Amygdala (tissue), 56 donors: ENCODE measurements at places on chromosomes 13 and 19.

GRCh38 chr19:48887861-48888612 lies 10.5 kb downstream of the TULP2 start:
- no peak for DNase-seq

- DNase-seq: no peak
Observed at GRCh38 chr19:46866407-46867136, 5.8 kb downstream of the ARHGAP35 start.

- no peak for DNase-seq
Observed at GRCh38 chr19:5263615-5264014, 77.0 kb downstream of the PTPRS start.

DNA sequence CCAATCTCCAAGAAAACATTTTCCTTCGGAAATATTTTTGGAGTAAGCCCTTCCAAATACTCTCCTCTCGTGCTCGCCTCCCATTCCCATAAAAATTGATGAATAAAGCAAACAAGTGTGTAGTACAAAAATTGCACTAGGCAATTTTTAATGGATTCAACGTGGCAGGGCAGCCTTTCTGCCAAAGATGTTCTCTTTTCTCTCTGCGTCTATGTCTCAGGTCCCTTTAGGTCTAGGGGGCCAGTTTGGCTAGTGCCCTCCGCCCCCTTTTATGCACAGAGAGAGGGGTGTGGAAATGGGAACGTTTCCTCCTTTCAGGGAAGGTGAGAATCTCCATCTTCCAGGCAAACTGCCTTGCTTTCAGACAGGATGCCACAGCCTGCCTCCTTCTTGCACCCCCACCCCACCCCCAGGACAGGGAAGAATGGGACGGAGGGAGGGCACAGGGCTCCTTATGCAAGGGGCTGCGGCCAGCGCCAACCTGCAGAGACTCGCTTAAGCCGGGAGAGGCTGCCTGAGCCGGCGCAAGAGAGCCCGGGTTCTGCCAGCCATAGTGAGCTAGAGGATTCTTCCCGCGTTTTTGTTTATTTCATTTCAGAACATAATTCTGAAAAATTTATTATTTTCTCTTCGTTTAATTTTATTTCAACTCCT lies 2.7 kb upstream of the ZIC2 start:
- no peak for DNase-seq

DNA sequence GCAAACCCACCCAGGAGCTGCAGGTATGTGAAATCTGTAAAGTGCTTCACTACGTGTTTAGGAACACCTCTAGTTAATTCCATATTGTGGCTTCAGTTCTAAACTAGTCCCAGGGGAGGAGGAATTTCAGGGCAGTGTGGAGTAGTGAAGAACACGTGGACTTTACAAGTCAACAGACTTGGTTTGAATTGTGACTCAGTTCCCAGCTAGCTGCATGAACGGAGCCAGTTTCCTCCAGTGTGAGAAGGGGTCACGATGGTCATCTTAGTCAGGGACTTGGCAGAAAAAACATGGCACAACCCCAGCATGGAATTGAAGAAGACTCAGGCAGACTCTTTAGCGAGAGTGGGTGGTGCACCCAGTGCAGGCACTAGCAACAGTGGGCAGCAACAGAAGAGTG lies 175.7 kb upstream of the UBL3 start:
- no peak for DNase-seq

- no peak for DNase-seq
Observed at GRCh38 chr19:1235625-1236538, 1.9 kb downstream of the CBARP start.

GRCh38 chr13:46202966-46203365 lies 8.8 kb upstream of the LRRC63 start:
- DNase-seq: no peak

DNA sequence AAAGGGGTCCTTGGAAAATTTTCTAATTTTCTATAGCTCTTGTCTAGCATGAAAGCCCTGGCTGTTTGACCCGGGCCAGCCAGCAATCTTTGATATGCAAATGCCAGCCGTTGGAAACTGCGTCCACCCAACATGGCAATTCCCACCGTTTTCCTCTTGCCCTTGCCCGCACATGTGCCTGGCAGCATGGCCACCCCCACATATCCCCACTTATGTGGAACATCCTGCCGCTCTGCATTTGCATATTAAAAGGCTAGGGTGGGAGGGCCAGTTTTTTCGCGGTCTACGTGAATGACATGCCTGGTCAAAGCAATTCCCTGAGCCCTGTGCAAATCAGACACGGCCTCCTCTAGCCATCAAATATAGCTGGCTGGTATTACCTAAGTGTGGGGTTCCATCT lies 110.3 kb upstream of the TDRD3 start:
- DNase-seq: no peak

DNA sequence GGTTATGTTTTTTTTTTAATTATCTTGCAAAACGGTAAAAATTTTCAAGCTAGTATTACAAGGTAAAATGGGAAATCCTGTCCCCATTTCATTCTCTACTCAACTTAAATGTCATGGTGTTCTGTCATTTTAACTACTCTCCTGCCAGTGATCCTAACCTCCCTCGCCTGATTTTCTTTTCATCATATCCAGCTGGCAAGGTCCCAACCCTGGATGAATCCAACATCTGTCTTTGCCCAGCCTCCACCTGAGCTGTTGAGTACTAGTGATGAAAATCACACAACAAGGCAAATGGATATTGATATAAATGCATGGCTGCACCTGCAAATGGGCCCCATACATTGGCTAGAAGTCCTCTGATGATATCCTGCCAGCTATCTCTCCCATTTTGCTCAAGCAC lies 6.9 kb upstream of the CDK8 start:
- no peak for DNase-seq

- DNase-seq: no peak
Observed at GRCh38 chr13:80256352-80256932, 84.5 kb downstream of the SPRY2 start.

DNA sequence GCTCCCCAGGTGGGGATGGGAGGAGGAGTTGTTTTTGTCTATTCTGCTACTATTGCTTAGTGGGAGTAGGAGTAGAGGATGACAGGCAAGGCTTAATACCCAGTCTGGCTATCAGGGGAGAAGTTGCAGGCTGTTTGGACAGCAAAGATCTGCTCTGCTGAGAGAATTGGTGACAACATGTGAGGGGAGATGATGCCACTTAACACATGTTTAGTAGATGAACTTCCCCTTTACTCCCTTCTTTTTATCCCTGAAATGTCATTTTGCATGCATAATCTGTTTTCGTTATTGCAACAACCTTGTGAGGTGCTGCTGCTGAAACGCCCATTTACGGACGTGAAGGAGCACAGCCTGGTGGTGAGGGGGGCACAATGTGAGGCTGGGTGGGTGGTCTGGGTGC lies 3.0 kb upstream of the CYP4F12 start:
- DNase-seq: no peak

DNA sequence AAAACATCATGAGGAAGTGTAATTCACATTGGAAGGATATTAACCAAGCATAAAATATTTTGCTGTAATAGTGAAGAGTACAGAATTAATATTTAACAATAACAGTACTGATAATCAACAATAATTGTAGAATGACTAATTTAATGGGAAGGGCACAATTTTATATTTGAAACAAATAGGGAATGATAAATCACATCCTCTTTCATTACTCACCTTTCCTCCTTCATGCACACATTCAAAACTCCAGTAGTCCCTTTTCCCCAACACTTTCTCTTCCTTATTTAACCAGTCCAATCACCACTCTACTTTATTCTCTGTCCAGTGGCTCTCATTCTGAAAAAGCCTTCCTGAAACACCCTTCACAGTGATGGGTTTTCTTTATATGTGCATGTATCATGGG lies 110.8 kb upstream of the POSTN start:
- no peak for DNase-seq

GRCh38 chr13:63901630-63902029 lies 2486.0 kb upstream of the PCDH20 start:
- no peak for DNase-seq

GRCh38 chr13:31468114-31468902 lies 268.5 kb downstream of the B3GLCT start:
- DNase-seq: no peak

DNA sequence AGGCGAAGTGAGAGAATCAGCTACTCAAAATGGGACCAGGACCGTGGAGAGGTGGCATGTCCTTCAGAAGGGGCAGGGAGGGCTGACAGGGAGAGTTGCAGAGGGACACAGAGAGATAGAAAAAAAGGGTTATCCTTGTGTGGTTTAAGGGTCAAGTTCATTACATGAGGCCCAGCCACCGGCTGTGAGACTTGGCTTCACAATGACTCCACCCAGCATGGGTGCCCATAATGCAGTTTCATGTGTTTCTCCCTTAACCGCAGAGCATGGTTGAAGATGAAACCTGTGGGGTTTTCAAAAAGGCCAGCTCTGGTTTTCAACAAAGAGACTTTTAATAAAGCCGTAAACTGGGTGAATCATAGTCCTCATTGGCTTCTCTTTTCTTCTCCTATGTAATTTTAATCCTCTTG lies 164.6 kb downstream of the KLF5 start:
- no peak for DNase-seq

GRCh38 chr19:51739466-51740213 lies 12.0 kb downstream of the FPR1 start:
- no peak for DNase-seq

DNA sequence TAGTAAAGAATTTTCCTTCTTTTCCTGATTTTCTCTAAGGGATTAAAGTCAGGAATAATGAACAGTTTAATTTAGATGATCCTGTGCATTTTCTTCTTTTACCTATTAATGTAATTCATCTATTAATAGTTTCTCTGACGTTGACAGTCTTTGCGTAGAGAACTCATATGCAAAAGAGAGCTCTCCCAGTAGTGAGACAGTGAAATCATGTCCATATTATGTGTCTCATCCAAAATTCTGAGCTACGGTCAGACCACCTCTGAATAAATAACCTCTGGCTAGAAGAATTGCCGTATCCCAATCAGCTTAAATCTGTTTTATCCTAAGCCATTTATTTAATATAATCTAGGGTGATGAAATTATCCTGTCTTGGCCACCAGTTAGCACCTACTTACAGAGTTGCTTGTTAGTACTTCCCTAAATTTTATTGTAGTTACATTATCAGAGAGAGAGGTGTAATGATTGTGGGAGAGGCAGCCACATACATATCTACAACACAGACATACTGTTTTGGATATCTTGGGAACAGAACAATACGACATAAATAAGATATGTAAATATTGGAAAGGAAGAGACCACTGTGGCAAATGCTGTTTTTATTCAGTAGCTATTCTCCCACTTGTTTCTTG lies 30.7 kb downstream of the PDS5B start:
- no peak for DNase-seq

DNA sequence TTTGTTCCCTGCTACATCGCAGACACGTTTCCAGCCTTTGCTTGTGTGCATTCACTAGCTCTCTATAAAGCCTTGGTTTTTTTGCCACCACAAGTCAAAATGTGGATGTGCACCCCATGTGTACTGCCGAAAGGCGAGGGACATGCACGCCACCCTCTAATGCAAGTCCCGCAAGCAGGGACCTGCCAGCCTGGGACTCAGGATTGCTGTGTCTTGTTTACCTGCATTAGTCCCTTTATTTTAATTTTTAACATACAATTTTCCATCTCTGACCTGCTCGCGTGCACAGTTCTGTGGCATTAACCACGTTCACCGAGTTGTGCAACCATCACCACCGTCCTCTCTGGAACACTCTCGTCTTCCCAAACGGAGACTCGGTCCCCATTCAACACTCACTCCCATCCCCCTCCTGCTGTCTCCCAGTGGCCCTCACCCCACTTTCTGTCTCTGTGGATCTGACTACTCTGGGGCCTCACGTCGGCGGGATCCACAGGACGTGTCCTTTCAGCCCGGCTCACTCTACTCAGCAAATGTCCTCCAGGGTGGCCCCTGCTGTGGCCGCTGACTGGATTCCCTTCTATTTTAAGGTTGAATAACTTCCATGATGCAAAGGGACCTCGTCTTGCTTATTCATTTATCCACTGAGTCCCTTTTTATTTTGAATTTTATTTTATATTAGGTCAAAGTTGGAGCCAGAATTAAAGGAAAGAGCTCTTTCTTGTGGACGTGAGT lies 58.4 kb downstream of the RASA3 start:
- no peak for DNase-seq

- DNase-seq: no peak
Observed at GRCh38 chr19:11142528-11143171, 12.9 kb downstream of the SPC24 start.

DNA sequence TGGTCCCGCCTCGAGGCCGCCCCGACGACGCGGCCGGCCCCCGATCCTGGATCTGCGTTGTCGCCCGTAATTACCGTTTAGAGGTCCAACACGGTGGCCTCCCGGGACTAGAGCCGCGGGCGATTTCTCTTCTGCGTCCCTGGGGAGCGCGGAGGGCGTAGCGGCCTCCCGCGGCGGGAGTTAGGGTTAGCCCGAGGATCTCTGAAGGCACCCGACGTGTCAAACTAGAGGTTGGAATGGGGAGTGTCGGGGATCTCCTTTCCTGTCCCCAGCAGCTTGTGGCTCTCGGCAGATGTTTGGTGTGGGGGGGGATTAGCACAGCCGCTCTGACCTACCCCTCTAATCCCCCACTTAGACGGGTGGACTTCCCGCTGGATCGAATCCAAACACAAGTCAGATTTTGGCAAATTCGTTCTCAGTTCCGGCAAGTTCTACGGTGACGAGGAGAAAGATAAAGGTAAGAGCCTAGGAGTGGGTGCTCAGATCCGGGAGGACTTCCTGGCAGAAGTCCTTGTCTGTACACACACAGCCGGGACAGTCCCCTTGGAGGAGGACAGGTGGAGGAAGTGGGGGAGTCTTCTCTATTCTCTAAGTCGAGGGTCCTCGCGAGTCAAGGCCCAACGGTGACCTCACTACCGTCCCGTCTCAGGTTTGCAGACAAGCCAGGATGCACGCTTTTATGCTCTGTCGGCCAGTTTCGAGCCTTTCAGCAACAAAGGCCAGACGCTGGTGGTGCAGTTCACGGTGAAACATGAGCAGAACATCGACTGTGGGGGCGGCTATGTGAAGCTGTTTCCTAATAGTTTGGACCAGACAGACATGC lies 581 bp downstream of the CALR start:
- DNase-seq: no peak

DNA sequence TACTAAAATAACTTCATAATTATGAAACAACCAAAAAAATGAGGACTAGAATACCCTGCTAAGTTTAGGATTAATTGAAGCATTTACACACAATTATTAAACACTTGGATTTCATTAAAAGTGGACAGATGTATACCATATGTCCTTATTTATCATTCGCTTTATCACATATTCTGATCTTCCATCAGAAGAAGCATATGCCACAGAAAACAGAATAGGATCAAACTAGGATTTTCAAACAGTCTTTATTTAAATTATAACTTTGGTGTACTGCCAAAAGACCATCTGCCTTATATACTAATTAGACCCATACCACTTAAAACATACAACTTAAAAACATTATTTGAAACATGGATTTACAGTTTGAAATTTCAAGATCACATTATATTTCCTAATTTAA lies 727.1 kb upstream of the KLHL1 start:
- no peak for DNase-seq
